ENCODE measurements at places on chromosomes 4 and X.

DNA sequence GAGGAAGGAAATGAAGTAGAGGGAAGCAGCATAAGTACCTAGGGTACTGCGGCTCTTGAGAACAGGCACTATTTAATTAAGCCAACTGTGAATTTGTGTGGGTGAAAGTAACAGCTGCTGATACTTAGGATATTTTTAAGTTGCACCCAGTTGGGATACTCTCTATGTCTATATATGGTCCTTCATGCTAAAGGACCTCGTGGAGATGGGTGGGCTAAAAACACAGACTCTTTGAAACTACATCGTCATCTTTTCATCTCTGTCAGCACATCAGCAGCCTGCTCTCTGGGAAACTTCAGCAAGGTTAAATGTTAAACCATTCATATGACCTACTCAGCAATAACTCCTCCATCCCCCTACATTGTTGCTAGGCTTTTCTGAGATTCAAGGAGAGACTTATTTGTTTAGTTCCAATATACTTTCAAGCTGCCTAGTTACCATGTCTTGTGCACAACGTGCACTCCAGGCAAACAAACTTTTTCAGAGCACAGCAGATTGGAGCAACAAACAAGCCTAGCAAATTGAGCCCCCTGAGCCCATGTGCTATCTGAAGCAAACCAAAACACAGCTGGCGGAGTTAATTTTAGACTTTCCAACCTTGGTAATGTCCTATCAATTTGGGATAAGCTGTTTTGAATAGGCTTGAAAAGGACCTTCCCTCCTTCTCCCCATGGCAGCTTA is 6.2 kb upstream of the MOB1B start:
- no peak for DNase-seq

DNA sequence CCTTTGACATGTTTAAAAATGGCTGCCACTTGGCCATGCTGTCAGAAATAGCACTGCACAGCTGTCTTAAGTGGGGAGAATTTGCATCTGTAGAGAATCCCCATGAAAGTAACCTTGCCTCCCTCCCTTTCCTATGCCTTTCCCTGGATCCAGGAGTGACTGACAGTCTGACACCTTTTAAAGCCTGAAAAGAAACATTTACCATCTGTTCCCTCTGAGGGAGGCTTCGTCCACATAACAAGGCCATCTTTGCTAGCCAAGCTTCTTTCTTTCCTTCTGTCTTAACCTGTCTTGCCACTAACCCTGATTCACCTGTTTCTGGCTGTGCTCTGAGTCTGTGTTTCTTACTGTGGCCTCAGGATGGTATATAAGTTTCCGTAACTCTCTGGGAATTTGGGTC is 21.3 kb upstream of the AADAT start:
- DNase-seq = no peak

DNA sequence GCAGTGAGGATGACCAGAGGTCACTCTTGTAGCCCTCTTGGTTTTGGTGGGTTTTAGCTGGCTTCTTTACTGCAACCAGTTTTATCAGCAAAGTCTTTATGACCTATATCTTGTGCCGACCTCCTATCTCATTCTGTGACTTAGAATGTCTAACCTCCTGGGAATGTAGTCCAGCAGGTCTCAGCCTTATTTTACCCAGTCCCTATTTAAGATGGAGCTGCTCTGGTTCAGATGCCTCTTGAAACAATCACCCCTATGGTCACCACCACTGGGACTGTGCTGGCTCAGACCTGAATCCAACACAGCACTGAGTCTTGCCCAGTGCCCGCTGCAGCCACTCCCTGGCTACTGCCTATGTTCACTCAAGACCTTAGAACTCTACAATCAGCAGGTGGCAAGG is 49.4 kb downstream of the MCUB start:
- DNase-seq = no peak

DNA sequence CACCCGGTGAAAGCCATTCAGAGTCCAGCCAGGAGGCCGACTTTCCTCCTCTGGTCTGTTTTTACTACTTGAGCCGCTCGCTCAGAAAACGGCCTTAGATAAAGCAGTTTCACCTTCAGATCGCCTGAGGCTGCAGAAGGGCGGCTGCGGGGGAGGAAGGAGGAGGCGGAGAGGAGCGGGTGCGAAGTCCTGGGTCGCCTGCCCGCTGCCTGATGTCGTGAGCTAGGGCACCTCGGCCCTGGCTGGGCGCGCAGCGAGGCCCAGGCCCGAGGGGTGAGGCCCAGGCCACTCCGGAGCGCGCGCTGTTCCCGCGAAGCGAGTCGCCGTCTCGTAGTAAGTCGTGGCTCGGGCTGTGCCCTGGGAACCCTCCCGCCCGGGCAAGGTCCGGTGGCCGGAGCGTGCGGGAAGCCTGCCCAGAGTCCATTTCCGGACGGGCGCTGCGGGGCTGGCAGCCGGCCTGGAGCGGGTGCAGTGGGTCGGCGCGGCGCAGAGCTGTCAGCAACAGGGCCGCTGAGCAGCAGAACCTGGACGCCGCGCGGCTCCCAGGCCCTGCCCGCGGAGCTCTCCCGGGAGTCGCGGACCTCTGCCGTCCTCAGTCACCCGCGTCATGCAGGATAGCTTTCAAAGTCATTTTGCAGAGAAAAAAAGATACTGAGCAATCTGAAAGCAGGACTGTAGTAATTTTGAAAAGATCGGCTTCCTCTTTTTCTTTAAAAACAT is 18.6 kb downstream of the TRIM2 start:
- DNase-seq = peak; percentile 42

DNA sequence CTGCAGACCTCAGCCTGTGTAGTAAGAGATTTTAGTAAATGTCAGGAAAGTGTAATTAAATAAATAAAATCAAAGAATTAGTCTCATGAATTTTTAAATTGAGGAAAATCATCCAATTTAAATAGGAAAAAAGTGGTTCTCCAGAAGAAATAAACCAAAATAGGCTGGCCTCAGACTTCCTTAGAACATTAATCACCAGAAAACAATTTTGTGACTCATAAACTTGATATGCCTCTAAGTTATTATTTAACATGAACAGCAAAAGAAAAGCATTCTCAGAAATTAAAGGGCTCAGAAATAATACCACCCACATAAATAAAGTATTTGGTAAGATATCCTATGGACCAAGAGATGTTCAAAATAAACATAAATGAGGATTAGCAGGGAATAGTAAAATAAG is 14.3 kb downstream of the FAM47B start:
- DNase-seq = no peak

GRCh38 chrX:24375600-24376131 is 15.2 kb downstream of the SUPT20HL1 start:
- no peak for DNase-seq

DNA sequence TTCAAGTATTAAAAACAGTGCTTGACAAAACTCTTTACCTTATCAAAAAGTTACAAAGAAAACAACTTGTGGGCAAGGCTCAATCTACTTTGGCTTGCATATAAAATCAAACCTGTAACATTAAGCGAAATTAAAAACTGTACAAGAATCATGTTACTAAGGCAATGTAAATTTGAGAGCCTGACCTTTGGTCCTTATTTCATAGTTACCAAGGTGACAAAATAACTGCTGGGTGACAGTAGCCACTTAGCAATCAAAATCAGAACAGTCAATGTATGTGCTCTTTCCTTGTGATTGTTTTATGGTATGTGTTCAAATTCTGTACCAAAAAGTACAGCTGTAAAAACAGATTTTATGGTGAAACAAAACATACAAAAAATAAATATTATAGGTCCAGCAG is 204.0 kb downstream of the RASL11B start:
- no peak for DNase-seq

DNA sequence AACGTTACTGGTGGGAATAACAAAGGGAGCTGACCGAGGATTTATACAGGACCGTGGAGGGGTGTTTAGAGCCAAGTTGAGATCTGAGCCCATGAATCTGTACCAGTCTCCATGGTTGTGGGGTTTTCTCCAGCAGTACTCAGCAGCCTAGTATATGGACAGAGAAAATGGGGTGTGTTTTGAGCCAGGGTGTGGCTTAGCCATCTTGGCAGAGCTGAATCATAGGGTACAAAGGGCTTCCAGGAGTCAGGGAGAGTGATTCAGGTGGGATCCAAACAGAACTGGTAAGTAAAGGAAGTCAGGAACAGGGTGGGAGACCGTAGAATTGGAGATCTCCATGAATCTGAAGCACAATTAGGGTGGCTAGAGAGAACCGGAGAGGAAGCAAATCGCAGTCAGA is 7.4 kb upstream of the HPRT1 start:
- DNase-seq = no peak

DNA sequence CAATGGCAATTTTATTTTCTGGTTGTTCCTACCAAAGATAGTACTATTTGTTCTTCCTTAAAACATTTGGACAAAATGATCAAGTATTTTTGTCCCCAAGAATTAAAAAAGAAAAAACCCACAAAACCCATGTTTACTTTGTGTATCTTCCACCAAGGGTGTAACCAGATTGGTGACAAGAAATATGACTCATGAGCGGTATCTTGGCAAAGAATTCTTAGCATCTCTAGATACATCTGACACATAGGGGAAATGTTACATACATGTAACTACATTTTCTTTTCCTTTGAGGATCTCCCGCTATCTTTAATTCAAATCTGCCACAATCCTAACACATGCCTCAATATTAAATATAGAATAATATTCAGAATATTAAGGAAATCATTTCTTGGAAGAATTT is 78.7 kb downstream of the WDFY3 start:
- no peak for DNase-seq
